ENCODE measurements at places on chromosomes 4 and X.

GRCh38 chr4:88204882-88205281 lies 46.4 kb upstream of the ABCG2 start:
- peaks cover 32% of the 10 kb centered on the region for H3K4me1 ChIP-seq
- DNase-seq, result no peak
- no peak overlapping the region for H3K4me3 ChIP-seq
- H3K27me3 ChIP-seq, result no peaks in the 10 kb centered on the region
- H3K27ac ChIP-seq, result 0 out of 2 replicates have a peak overlapping the region, but pooled peaks have one; percentile 11
- no peaks in the 10 kb centered on the region for H3K36me3 ChIP-seq

DNA sequence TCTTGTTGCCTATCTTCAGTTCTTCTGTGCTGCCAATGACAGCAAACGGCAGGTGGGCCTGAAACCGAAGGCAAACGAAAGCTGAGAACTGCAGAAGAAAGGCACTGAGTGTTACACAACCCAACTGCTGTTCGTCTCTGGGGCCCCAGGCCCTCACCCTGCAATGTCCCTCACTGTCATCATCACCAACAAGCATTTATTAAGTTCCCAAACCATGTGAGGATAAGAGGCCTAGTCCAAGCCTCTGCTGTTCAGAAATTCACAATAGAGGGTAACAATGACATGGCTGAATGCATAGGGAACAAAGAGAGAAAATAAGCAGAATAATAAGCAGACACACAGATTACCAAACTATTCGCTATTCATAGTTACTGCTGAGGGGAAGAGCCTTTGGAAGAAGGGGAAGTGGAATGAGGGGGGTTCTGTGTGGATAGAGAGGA lies 34.5 kb upstream of the NKRF start:
- no peaks in the 10 kb centered on the region for H3K4me1 ChIP-seq
- no peak for DNase-seq
- no peak overlapping the region for H3K27ac ChIP-seq
- H3K27me3 ChIP-seq, result no peaks in the 10 kb centered on the region
- no peaks in the 10 kb centered on the region for H3K36me3 ChIP-seq
- no peak overlapping the region for H3K4me3 ChIP-seq

DNA sequence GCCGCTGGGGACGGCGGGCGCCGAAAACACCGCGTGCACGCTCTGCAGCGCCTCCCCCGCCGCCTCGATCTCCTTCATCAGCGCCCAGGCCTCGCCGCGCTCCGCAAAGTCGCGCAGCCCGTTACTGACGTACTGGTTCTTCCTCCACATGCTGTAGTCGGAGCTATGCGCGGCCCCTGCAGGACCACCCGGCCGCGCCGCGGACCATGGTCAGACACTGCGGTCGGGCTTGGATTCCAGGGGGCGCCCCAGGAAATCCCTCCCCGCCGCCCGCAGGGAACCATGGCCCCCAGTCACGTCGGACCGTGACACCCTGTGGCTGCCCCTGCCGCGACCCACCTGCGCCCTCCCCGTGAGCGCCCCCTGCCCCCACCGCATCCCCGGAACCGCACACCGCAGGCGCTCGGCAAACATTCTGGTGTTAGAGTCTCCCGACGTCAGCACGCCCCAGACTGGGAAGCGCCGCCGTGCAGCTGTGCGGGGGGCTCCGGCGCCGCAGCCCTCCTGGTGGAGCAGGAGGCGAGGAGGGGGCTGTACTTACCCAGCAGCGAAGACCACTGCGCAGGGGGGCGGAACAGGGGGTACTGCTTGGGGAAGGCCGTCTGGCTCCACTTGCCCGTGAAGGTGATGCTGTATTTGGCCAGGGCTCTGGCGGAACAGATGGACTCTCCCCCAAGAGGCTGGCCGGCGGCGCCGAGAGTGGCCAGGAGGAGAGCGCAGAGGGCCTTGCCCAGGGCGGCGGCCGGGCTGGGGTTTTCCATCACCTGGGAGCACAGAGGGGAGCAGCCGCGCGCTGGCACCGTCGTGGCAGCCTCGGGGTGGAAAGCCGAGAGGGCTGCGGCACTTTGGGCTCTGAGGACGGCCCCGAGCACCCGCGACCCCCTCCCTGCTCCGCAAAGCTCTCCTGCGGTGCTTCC lies 814 bp downstream of the SPON2 start:
- no peak overlapping the region for H3K27ac ChIP-seq
- peak; percentile 79 for DNase-seq
- H3K36me3 ChIP-seq, result no peaks in the 10 kb centered on the region
- H3K4me3 ChIP-seq, result peak overlapping the region; percentile 60
- H3K4me1 ChIP-seq, result no peaks in the 10 kb centered on the region

DNA sequence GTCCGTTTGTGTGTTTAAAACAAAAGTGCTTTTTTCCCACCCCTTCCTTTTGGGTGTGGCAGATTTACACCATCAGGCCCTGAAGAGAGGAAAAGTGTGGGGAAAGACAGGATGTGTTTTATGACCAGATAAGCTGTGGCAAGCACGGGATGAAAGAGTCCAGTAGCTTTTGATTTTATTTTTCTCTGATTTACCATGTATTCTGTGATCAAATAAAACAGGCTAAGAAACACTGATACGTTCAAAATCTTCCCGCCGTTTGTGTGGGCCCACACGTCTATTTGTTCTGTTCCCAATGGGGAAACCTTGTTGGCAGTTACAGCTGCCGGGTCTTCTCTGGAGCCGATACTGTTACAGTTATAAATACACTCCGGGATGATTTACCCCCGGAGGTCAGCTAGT lies 10.8 kb downstream of the LRP2BP start:
- H3K27ac ChIP-seq, result no peak overlapping the region
- H3K4me3 ChIP-seq, result no peak overlapping the region
- peak; percentile 21 for DNase-seq

Data from GM23338 (cell line).